ENCODE measurements at places on chromosomes 16 and 17.
A peak's percentile ranks its signal among the peaks of the same experiment; 100 is the strongest.

- DNase-seq, result peak; percentile 41
Measured at GRCh38 chr17:34579979-34580684, 750 bp downstream of the TMEM132E start.

DNA sequence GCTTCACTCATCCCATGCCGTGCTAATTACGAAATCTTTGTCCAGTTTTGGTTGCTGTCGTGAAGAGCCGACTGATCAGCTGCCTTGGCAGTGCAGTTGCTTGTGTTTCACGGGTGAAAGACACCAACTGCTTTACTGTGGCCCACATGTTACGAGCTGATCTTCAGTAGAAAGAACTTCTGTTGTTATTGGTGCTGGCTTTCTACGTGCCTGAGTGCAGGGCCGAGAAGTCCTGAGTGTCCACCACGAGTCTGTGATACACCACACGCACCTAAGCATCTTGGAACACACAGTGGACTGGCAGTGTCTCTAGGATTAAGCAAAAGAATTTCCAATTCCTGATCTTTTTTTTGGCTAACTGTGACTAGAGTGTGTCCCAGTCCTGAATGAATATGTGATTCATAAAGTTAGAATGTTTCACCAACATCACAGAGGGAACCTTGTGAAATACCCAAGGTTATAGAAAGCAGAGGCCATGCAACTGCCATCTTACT, 70.4 kb upstream of the CLEC18A start:
- peak; percentile 32 for DNase-seq

GRCh38 chr16:84725481-84726078, 25.8 kb downstream of the USP10 start:
- DNase-seq, result no peak

DNA sequence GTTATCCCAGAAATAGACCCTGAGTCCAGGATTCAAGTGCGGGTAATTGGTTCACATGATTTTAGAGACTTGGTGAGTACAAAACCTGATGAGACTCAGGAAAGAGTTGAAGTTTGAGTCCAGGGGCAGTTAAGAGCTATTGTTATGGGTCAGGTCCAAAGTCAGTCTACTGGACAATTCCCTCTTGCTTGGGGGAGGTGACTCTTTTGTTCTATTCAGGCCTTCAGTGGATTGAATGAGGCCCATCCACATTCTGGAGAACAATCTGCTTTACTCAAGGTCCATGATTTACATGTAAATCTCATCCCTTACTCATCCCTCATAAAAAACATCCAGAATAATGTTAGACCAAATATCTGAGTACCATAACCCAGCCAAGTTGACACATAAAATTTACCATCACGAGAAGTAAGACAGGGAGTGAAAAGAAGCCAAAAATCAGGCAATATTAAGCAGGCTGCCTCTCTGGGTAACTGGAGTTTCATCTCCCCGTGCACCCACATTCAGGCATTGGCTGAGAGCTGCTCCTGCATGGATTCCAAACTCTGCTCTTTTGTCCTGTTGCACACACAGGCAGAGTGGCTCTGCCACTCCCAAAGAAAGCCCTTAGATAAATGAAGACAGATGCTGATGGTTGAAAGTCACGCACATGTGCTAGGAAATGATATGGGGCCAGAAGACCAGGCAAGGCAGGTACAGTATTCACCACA, 156.0 kb upstream of the SALL1 start:
- no peak for DNase-seq

- DNase-seq, result no peak
Measured at GRCh38 chr17:81390029-81390872, 5.0 kb upstream of the BAHCC1 start.

Data from tongue (tissue), 3 donors.